Right lobe of liver (tissue), 6 donors: ENCODE measurements at places on chromosomes 12 and 14.

DNA sequence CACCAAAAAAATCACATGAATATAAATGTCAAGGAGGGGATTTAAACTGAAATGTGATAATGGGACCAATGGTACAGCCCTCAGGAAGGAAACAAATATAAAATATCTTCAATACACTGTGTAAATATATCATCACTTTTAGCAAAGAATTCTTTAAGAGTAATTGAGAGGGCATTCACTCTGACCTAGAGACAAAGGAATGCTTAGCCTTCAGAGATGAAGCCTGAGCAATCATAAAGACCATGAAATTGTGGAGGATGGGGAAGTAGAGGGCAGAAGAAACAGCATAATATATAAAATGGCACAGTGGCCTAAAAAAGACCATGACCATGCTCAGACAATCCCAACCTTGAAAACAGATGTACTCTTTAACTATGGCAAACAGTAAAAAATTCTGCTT, 20.4 kb downstream of the YAF2 start:
- no peak for DNase-seq

DNA sequence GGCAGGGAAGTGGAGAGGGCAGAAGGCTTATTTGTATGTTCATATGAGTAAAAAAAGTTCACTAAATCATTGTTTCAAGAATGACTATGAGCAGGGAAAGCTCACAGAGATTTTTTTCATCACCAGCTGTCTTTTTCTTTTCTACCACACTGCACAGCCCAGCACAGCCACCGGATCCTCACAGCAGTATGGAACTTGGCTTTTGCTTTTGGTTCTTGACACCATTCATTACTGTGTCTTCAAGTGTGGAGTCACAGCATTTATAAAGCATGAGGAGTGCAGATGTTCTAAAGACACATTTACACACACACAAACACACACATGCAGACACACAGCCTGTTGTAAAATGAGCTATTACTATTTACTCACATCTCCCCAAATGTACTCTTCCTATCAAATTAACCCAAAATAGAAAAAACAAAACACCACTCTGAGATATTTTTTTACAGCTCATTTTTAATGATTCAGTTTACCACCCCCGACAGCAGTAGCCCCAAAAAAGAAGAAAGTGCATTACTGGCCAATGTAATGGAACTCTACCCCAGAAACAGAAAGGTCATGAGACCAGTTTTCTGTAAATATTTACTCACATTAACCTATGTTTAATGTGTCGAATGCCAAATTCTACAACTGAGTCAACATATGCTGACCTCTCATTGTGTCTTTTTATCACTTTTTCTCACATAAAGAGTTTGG, 60.5 kb downstream of the BTG1 start:
- DNase-seq: no peak

- no peak for DNase-seq
Observed at GRCh38 chr14:31113794-31114193, 87.6 kb upstream of the STRN3 start.

DNA sequence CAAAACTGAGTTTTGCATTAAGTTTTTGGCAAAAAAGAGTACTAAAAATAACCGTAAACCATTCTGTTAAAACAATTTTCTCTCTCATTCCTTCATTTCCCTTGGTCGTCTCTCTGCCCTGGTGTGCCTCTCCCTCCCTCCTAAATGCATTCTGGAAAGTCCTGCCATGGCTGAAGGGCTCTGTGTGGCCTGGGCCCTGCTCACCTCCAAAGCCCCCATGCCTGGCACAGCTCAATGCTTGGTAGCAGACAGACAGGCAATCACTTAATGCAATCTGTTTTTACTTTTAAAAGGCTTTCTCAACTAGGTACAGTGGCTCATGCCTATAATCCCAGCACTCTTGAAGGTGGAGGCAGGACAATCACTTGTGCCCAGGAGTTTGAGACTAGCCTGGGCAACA, 47.8 kb downstream of the CDC42BPB start:
- DNase-seq: no peak

DNA sequence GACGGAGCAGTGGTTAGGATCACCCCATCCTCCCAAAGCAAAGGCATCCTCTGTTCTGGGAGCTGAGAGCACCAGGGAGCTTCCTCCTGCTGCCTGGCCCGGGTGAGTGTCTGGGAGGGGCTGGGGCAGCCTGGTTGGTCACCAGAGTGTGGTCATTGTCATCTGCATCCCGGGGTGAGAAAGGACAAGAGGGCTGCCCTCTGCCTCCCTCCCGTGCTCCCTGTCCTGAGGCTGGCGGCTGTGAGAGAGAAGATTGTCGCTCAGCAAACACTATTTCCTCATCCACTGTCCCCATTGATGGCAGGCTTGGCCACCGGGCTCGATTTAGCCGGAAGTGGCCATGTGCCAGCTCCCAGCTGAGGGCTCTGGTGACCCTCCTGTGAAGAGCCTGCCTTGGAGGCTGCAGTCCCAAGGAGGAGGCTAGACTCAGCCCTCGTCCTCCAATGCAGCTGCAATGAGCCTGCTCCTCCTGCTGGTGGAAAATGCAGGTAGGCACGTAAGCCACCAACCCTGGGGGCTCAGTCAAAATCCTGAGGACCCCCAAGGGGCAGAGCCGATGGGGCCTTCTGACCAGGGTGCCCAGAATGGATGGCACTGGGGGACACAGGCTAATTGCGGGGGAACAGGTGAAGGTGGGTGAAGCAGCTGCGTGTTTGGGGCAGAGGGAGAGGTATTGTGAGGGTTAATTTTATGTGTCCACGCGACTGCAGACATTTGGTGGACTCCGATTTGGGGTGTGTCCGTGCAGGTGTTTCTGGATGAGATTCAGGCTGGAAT, 155.7 kb downstream of the KIF26A start:
- peak; percentile 45 for DNase-seq

- DNase-seq: no peak
Observed at GRCh38 chr12:117144599-117144998, 45.4 kb upstream of the TESC start.

GRCh38 chr14:95314609-95315008, 5.1 kb downstream of the CLMN start:
- no peak for DNase-seq

GRCh38 chr14:103172921-103173320, 49.7 kb downstream of the TNFAIP2 start:
- DNase-seq: no peak

DNA sequence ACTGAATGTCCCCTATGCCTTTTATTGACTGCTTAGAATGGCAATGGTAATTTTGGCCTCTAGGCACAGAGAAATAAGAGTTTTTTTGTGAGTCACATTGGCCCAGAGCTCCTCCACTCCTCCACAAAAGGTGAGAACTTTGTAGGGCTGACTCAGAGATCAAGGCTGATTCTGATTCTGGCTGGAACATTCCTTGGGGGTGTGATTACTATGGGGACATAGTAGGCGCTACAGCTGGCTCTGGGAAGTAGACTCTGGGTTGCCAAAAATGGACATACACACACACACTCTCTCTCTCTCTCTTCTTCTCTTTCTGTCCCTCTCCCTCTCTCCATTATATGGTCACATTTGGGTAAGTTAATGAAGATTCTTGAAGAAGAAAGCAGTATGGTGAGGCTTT, 174.6 kb upstream of the DDHD1 start:
- DNase-seq: no peak

DNA sequence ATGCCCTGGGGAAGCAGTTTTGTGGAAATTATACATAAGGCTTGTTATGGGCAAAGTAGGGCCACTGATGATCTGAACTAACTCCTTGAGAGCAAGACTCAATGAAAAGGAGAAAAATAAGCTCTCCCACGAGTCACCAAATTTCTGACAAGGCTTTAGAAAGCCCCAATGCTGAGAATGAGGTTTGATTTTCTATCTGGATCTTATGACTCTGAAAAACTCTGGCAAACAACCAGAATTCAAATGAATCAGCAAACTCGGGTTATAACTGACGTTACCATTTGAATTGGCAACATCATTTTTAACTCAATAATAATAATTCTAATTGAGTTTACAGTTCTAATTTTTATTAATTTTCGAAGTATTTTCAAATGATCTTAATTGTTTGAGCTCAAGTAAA, 79.1 kb downstream of the KCNK10 start:
- DNase-seq: no peak

DNA sequence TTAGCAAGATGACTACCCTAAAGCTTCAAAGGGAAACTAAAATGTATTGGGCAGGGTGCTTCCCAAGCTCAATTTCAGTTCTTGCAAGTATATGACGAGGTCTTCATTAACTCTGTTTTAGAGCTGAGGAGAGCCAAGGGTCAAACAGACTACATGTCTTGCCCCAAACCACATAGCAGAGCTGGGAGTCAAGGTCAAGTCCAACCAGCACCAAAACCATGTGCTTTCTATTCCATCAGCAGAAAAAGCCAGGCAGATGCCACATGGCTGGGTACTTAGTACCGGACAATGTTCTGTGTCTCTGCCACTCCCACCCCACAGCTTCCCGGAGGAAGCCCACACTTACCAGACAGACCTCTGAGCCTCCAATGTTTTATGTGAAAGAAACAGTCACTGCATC, 17.6 kb downstream of the NID2 start:
- no peak for DNase-seq

DNA sequence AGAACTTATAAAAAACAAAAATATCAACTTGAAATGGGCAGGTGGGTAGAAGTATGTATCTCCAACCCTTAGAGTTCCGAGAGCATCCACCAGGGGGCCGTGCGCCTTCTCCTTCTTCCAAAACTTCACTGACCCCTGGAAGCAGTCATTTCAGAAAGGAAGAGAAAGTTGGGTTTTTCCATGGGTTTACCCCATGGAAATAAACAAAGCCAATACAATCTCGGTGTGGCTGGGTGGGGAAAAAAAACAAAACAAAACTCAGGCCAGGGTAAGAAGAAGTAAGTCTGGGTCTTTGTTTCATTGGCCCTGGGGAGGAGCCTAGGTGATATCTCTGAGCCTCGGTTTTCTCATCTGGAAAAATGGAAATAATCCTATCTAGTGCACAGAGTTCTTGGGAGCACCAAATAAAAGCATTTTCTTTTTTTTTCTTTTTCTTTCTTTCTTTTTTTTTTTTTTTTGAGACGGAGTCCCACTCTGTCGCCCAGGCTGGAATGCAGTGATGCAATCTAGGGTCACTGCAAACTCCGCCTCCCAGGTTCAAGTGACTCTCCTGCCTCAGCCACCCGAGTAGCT, 33.6 kb upstream of the HNF1A start:
- DNase-seq: peak; percentile 62

DNA sequence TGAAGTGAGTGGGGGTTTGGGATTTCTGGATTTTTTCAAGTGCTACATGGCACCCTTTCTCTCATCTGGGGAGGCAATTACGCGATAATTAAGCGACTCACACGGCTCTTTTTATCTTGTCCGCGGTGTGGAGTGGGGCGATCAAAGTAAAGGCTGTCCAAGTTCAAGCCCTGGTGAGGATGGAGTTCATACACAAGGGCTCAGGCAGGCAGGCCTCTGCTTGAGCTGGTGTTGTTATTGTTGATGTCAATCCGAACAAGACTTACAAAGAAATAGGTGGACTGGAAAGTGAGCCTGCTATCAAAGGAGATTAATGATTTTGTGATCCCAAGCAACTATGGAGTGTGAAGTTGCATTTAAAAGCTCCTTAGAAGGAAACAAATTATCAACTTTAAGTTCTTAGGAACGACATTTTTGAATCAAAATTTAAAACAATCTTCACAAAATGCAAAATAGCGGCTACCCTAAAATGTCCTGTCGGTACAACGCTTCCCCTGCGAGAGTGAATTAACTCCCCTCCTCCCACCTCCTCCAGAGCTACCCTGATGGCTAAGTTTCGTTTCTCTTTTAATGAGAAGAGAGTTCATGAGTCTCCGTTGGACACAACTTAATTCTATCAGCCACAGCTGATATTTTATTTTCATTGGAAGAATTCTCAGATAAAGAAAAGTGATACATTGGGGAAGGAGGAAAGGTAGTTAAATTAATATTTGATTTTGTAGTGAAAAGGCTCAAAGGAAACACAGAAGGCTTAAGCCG, 5.9 kb downstream of the FOXA1 start:
- no peak for DNase-seq

DNA sequence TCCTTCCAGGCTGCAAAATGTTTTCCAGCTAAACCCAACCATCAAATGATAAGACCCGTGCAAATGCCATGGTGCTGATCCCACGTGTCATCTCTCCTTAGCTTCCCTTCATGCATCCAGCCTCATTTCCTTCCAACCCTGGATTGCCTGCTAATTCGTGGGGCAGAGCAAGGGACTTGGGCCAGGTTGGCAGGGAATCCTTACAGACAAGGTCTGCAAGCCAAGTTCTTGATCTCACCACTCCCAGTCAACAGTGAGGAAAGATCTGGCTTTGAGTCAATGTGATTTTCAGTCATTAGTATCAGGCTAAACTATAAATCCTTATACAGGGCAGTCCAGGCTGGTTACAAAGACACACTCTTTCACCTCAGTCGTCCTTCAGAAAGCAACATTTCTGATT, 150.9 kb downstream of the ANO2 start:
- no peak for DNase-seq

GRCh38 chr12:51217133-51217967, 512 bp downstream of the POU6F1 start:
- DNase-seq: peak; percentile 63

DNA sequence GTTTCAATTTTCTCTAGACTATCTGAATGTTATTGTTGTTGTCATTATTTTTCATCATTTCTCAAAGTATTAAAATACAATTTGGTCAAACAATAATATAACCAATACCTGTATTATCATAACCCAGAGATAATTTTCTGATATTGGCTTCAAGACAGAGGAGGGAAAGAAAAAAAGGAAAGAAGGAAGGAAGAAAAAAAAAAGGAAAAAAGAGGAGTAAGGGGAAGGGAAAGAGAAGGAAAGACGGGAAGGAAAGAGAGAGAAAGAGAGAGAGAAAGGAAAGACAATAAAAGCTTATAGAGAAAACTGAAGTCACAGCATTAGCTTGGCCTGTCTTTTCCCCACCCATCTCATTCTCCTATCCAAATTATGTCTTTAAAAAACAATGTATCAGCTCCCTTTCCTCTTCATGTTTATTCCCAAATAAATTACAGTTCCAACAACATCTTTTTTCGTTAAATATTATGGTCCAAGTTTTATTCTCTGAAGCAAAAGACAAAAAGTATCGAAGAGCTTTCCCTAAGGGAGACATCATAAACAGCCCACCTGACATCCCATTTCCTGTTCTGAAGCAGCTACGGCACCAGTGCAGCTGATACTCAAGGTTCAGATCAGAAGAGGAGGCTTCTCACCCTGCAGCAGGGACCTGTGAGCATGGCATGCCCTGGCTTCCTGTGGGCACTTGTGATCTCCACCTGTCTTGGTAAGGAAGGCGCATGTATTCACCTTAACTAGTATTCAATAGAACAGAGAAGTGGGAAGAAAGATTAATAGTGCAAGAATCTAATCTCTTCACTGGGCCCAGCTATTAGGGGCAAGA, 308.3 kb downstream of the DAD1 start:
- no peak for DNase-seq
